ENCODE measurements at places on chromosomes 5 and 9.

- no peak for DNase-seq
Measured at GRCh38 chr9:80994892-80995291, 694.5 kb downstream of the TLE1 start.

DNA sequence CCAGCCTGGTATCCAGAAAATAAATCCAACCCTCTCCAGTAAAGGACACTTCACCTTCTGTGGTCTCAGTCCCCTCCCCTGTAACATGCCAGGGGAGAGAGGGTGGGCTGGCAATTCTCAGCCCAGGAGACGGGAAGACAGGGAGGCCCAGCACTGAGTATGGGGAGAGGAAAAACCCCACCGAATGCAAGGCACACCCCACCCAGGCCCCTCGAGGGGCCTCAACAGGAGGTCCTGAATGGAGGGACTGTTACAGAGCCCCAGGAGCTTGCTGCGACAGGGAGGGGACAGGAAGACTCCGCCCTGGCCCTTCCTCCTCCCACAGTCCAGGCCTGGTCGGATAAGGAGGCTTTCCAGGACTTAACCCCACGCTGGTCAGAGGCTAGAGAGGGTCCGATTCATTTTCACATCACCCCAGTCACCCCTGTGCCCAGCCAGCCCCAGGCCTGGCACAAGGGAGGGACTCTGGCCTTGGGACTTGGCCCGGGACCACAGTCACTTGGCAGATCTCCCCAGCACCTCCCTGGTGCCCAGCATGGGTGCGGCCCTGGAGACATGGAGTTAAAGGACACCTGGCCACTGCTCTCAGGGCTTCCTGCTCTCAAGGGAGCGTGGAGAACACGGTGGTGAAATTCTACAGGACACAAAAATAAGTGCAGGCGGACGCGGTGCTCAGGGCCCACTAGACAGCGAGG lies 44.9 kb upstream of the STXBP1 start:
- no peak for DNase-seq

- peak; percentile 1 for DNase-seq
Measured at GRCh38 chr9:99259231-99259918, 37.3 kb downstream of the SEC61B start.

GRCh38 chr9:76684213-76684612 lies 80.0 kb upstream of the PCA3 start:
- DNase-seq, result no peak

GRCh38 chr5:87302061-87302460 lies 34.4 kb downstream of the RASA1 start:
- no peak for DNase-seq

GRCh38 chr5:88515881-88516819 lies 247.5 kb upstream of the TMEM161B start:
- peak; percentile 32 for DNase-seq

DNA sequence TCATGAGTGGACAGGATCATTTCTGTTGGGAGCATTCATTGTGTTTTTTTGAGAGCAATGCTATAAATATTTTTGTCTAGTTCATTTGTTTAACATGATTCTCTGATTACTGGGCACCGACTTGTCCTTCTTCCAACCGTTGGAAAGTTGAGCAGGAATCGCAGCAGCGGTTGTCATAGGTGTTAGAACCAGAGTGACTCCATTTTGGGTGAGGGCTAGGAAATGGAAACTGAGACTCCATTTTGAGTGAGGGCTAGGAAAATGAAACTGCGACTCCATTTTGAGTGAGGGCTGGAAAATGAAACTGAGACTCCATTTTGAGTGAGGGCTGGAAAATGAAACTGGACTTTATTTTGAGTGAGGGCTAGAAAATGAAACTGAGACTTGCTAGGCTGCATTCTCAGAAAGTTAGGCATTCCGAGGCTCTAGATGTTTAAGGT lies 100.6 kb downstream of the ICE1 start:
- DNase-seq, result no peak

DNA sequence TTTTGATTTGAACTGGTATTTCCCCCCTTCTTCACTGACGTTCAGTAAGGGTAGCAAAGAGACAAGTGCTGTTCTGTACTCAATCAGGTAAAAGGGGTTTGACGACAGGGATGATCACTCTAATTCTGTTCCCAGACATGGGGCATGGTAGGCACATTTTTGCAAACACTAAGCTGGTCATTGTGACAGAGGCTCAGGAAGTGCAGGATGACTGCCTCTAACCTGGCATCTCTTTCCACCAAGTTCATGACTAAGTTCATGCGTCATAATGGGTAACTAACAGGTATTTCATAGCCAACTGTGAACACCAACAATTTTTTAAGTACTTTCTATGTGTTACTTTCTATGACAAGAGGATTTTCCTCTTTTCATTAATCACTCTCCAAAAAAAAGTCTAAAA lies 166.5 kb downstream of the MAPKAP1 start:
- no peak for DNase-seq

- no peak for DNase-seq
Measured at GRCh38 chr9:108225149-108225800, 630.5 kb downstream of the ACTL7B start.

DNA sequence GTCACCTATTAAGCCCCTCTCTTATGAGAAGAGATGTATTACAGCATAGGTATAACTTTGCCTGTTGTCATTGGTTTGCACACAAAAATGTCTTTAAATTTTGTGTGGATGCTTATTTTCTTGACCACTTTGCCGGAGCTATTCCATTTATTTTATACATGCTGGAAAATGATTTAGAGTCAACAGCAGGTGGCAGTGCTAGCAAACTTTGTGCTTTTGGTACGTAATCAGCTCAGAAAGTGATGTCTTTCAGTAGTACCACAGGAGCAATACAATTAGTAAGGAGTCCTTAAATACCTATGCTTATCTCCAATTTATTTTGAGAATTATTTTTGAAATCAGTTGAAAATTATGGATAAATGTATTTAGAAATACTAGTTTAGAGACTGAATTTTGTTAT lies 19.8 kb upstream of the NUDT12 start:
- peak; percentile 9 for DNase-seq

DNA sequence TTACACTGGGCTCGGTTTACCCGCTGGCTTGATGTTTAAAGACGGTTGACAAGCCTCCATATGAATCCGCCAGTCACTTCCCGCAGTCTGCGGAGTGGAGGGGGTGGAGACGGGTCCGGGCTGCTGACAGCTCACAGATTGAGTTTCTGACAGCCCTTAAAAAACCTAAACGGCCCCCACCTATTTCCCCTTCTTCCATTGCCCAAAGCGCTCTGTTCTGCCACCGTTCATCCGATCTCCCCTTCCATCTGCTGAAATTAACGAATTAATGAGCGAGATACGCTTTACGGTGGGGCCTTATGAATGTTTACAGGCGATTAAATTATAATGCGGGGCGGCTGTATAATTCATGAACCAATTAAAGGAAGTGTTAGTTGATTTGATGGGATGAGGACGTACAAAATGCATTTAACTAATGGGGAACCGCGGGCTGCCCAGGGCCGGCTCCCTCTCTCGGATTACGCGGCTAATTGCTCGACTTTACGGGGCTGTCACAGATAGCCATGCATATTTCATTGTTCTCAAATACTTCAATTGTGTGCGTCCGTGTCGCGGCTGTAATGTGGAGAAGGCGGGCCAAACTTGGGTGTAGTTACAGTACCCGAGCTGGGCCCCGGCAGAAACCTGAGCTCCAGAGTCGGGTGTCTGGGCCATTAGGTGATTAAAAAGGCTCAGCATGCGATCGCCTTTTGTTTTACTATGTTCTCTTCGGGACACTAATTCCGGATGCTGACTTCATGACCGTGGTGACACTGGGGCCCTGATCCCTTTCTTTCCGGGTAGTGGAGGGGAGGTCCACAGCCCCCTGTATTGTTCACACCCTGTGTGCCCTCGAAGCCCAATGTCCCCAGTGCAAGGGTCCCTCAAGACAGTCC lies 74.9 kb downstream of the GTF3C4 start:
- DNase-seq, result no peak

DNA sequence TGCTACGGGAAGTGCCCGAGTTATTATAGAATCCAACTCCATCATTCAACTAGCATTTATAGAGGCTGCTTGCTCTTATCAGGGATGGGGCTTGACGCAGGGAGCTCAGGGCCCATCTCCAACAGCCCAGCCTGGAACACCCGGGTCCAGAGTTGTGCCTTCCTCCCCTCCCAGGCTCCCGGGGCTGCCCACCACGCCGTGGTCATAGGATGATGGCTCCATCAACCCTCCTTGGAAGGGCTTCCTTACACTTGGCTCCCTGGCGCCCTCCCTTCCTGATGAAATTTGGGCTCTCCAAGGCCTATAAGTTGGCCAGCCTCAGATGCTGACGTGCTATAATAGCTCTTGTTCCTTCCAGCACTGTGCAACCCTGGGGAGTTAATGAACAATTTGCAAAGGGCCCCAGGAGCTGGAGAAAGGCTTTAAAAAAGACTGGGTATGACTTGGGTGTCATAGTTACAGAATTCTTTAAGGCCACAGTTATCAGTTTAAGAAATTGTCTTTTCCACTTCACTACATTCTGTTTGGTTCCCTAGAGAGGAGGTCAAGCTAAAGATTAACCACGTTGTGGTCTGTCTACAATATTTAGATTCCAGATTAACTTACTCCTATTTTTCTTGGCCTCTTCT lies 42.5 kb upstream of the GADD45G start:
- DNase-seq, result no peak

GRCh38 chr5:168578538-168579487 lies at the start of gene PANK3:
PANK3 (minus strand) TSS chr5:168579368; CDS start chr5:168579283, 85 bp downstream.
- peak; percentile 68 for DNase-seq

DNA sequence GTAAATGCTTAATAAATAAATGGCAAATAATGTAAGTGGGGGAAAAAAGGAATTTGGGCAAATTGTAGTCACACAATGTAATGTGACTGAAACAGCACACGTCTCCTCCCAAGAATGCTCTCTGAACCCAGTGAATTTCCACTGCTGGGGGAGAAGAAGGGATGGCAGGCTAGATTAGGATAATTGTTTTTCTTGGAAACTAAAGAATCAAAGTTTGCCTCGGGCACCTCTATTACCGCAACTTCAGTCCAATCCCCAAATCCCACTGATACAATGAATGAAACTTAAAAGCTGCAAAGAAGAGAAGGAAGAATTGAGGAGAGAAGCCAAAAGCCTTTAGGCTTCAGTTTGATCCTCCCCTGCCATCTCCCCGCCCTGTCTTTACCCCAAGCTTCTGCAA lies 423.2 kb upstream of the PAPPA start:
- DNase-seq, result no peak

DNA sequence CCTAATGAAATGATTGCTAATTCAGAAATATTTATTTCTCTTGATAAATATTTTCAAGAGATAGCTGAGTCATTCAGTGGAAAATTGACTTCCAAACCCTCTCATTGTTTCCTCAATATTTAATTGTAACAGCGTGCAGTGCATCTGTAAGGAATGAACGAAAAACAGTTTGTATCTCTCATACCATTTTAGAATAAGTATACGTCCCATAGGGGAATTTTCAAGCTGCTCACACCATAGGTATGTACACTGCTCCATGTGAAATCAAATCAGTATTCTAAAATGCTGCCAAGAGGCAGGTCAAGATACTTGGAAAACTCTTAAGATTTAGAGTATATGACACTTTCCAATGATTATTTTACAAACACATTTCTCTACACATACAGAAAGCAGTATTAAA lies 202.2 kb downstream of the ARL15 start:
- DNase-seq, result no peak

GRCh38 chr9:132184124-132184523 lies 22.3 kb downstream of the NTNG2 start:
- DNase-seq, result no peak

DNA sequence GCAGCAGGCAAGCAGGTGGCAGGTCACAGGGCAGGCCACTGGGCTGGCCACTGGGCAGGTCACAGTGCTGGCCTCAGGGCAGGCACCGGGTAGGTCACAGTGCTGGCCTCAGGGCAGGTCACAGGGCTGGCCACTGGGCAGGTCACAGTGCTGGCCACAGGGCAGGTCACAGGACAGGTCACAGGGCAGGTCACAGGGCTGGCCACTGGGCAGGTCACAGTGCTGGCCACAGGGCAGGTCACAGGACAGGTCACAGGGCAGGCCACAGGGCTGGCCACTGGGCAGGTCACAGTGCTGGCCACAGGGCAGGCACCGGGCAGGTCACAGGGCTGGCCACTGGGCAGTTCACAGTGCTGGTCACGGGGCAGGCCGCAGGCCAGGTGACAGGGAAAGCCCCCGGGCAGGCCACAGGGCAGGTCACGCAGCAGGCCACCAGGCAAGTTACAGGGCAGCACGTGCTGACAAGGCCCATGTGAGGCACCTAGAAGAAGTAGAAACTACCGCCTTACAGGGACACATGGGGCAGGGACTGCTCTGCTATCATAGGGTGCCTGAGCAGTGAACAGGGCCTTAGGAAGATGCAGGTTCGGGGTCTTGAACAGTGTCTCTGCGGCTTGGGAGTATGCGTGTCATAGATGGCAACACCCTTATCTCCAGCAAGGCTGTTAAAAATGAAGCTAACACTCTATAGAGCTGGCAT lies 18.6 kb upstream of the MED10 start:
- DNase-seq, result no peak

DNA sequence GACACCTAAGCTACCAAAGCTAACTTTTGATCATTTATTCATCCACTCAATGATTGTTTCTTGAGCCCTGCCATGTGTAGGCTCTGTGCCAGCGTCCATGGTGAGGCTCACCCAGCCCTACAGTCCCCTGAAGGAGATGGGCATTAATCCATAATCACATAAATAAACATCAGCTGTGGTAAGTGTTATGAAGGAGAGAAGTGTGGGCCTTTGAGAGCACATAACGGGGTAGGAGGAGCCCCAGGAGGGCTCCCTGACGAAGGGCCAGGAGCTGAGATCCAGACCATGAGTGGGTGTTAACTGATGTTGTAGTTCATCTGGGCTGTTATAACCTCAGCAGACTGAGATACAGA lies 53.9 kb upstream of the AFAP1L1 start:
- no peak for DNase-seq

GRCh38 chr5:67677422-67677970 lies 480.9 kb upstream of the CD180 start:
- no peak for DNase-seq

GRCh38 chr5:159650803-159651202 lies 265.5 kb upstream of the ADRA1B start:
- DNase-seq, result no peak

- no peak for DNase-seq
Measured at GRCh38 chr5:53095217-53095616, 14.3 kb downstream of the MOCS2 start.

GRCh38 chr5:91033370-91033769 lies 349.7 kb downstream of the ARRDC3 start:
- no peak for DNase-seq

DNA sequence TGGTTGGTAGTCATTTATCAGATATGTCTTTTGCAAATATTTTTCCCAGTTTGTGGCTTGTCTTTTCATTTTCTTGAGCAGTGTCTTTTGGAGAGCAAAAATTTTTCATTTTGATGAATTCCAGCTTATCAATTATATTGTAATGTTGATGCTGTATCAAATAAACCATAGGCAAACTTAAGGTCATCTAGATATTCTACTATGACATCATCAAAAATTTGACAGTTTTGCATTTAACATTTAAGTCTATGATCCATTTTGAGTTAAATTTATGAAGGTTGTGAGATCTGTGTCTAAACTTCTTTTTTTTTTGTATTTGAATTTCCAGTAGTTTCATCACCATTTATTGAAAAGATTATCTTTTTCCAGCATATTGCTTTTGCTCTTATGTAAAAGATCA lies 505.5 kb upstream of the COX7C start:
- no peak for DNase-seq

- DNase-seq, result no peak
Measured at GRCh38 chr5:124546643-124547042, 199.8 kb downstream of the ZNF608 start.

All from NCI-H2227 treated with DMSO at 0.1 percent for 48 hours (cell line).